ENCODE measurements at places on chromosomes 3 and 15. TPM values are rescaled to one million over a fixed set of nuclear protein-coding genes. Genes with fewer than 3 reads are reported as not detected.
A peak's percentile ranks its signal among the peaks of the same experiment; 100 is the strongest.

Gene GOLGA8J
- 0.40 TPM for total RNA-seq

Gene RHOV
- total RNA-seq = not detected

Gene DUOX2
- 0.47 TPM for total RNA-seq

DNA sequence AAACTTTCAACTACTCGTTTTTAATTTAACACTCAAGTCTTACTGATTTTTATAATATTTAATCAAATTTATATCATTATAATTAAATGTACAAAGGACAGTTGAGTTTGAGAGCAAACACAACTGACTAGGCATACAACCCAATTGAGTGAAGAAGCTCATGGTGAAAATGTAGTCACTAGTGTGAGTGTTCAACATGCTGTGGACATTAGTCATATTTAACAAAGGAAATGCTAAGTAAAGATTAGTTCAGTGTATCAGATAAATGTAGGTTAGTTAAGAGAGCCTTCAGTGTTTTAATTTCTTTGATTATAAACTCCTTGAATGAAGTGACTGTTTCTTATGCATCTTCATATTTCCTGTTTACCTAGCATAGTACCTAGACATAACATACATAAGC lies 444.2 kb upstream of the GOLIM4 start:
- no peak for ATAC-seq

GRCh38 chr3:170361711-170362110 lies 4.2 kb downstream of the SKIL start:
- no peak for ATAC-seq

DNA sequence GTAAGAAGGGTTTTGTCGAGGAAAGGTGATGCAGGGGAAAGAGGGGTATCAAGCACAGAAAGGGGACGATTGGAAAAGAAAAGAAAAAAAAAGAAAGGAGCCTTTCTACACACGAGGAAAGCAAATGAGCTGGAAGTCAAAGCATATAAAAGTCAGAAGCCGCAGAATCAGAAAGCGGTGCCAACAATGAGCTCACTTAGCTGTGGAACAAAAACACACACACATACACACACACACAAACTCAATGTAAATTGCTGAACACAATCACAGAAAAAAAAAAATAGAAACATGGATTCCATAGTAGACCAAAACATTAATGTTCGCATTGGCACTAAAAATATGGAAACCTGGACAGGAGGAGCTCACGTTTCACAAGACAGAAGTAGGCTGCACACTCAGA lies 63.4 kb upstream of the FEZF2 start:
- ATAC-seq = no peak

DNA sequence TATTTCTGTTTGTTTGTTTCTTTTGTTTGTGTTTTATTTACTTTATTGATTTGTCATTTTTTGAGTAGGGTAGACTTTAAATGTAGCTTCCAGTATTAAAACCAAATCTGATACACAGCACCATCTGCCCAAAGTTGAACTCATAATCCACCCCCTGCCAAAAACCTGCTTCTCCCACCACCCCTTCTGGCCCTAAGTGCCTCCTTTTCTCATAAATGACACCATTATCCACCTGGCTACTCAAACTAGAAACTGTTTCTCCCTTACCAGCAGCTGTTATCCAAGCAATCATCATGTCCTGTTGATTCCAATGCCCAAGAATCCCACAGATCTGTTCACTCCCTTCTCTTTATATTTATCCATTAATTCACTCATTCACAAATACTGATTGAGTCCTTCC lies 21.8 kb upstream of the PTX3 start:
- ATAC-seq = no peak

GRCh38 chr3:9946112-9947024 lies 5.8 kb downstream of the PRRT3 start:
- peak; percentile 92 for ATAC-seq

DNA sequence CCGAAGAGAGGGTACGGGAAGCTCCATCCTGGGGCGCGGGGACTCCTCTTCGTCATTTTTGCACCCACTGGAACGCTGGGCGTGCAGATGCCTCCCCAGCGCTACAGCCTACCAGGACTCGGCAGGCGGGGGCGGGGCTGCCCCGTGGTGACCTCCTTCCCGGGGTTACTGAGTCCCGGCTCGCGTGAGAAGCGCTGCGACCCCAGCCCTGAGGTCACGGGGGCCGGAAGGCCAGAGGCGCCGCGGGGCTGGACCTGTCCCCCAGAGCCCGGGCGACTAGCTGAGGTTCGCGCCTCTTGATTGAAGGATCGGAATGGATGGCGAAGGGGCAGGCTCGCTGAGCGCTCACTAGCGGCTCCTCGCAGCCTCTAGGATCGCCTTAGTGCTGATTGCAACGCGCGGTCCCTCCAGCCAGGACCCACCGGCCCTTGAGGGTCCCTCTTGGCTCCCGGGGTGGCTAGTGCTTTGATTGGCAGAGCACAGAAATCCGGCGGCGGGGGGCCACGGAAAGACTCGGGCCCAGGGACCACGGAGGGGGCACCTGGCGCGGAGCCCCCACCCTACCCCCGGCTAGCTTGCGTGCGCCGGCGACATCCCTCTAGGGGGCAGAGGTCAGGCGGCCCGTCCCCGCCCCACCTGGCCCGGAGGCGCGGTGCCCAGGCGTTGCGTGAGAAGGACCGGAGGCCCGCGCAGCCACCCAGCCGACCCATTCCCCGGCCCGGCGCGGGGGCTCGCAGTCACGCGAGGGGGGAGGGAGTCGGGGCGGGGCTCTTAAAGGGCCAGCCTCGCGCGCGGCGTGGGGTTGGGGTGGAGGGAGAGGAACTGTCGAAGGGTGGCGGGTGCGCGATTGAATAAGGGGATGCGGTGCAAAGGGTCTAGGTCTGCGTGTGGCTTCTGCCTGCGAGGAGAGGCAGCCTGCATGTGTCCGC lies 781 bp upstream of the CYP1A1 start:
- ATAC-seq = peak; percentile 65

Gene NFKBIZ
- 27.3 TPM for total RNA-seq

DNA sequence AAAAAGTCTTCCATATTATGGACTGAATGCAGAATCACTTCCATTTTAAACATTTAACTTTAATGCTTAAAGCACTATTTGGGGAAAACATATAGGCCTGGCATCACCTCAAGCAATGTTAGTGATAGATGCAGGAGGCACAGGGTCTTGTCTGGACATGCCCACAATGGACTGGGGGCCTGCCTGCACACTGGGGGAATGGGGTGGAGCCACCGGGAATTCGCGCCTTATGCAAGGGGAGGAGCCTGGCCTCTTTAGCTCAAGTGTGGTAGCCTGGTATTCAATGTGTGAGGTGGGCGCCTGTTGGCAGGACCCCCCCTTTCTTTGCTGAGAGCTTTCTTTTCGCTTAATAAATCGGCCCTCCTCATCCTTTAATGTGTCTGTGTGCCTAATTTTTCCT lies 29.9 kb downstream of the ACKR4 start:
- ATAC-seq = no peak

DNA sequence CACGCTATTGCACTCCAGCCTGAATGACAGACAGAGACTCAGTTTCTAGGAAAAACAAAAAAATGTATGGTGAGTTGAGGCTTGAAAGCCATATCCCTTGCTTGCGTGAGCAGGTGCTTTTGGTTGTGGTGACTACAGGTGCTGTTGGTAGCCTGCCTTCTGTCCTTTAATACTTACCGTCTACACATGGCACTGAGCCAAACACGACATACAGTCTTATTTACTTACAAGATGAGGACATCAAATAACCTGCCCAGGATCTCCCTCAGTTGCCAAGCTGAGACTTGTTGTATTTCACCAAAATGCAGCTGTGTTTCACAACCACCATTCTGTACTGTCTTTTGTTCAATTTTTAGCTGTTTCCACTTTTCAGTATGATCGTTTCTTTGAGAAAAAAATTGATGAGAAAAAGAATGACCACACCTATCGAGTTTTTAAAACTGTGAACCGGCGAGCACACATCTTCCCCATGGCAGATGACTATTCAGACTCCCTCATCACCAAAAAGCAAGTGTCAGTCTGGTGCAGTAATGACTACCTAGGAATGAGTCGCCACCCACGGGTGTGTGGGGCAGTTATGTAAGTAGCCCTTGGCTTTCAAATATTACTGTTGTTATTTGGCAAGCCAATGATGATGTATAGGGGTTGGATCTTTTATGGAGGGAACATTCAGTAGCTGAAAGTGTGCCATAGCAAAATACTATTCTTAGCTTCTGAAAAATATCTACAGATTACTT lies 6.5 kb downstream of the ALAS1 start:
- ATAC-seq = no peak

Gene RPL14
- 339 TPM for total RNA-seq

DNA sequence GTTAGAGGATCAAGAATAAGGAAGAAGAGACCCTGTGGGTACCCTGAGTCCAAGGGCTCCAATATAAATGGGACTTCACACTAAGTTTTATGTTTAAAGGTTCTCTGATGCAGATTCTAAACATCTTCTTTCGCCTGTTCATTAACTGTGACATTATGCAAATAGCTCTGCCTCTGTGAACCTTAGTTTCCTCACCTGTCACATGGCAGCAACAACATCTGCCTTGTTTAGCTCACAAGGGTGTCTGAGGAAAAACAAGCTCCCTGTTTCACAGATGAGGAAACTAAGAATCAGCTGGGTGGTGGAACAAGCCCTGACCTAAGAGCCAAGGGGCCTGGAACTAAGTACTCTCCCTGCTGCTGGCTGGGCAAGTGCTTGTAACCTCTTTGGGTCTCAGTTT lies 40.8 kb downstream of the GOLGA6L1 start:
- no peak for ATAC-seq

DNA sequence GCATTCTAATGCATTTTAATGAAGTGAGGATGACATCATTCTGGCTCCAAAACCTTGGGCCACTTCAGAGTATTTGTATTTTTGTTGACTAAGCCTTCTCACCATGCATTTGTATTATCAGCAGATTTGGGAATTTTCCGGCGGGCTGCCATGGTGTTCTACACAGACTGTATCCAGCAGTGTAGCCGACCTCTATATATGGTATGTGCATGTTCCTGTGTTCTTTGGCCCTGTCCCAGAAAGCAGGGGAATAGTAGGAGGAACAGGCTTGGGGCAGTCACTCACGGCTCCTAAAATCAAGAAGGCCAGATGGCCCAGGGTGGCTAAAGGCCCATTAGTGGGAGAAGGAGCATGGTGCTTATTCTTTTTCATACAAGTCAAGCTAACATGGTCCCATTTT lies 80.5 kb downstream of the USF3 start:
- ATAC-seq = peak; percentile 44

DNA sequence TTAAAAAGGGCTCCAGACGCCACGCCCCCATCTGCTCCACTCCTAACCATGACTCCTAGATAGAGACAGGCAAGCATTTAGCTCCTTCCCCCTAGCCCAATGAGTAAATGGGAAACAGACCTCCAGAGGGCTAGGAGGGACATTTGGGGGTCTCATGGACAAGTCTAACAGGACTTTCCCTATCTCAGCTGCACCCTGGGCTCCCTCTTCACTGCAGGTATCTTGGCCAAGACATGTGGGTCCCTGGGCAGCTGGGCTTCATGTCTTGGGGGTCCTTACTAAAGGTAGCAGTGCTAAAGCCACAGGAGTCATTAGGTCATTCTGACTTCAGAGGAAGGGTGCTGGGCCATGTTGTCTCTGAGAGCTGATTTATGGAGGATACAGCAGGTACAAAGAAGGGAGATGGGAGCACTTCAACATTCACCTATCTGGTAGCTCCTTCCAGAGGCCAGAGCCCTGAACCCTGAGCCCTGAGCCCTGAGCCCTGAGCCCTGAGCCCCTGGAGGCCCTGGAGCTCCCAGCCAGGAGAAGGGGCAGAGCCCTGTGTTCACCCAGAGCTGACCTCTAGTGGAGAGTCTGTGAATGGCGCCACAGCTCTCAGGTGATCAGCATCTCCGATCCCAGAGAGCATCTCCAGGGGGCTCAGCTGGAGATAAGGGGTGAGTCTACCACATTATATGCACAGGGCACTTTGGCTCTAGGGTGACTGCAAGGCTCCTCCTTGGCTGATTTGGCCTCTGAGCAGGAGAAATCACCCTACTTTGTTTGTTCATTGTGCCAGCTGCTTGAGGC lies 40.1 kb upstream of the EPHB1 start:
- peak; percentile 39 for ATAC-seq

DNA sequence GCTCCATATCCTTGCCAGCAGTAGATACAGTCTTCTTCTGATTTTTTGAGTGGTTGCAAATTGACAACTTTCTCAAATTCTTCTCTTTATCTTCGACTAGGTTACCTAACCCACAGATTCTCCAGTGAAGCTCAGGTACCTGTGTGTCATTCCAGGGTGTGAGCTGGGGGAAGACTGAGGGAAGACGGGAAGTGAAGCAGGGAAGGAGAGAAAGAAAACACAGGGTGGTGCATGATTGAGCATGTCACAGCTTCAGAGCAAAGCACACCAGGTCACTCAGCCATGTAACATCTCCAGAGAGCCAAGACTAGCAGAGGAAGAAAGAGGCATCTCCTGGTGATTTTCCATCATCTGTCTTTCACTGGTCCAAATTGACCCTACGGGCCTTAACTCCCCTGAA lies 67.2 kb downstream of the LSM3 start:
- no peak for ATAC-seq

Gene STAC
- total RNA-seq = 12.9 TPM

DNA sequence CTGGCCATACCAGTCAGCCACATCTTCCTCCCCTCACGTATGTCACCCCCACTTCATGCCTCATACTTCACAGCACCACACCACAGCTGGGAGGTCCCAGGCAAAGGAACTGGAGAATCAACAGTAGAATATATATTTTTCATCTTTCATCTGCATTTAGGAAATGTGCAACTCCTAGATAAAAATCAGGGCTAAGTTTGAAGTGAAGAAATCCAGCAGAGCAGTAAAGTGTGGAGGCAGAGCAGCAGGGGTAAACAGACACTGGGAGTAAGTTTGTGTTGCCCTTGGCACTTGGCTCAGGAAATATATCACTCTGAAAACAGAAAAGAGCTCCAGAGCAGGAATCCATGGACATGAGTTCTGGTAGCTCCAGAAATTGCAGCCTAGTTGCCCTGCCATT lies 2.8 kb upstream of the HERC1 start:
- no peak for ATAC-seq

Gene DUOXA2
- 0.49 TPM for total RNA-seq

DNA sequence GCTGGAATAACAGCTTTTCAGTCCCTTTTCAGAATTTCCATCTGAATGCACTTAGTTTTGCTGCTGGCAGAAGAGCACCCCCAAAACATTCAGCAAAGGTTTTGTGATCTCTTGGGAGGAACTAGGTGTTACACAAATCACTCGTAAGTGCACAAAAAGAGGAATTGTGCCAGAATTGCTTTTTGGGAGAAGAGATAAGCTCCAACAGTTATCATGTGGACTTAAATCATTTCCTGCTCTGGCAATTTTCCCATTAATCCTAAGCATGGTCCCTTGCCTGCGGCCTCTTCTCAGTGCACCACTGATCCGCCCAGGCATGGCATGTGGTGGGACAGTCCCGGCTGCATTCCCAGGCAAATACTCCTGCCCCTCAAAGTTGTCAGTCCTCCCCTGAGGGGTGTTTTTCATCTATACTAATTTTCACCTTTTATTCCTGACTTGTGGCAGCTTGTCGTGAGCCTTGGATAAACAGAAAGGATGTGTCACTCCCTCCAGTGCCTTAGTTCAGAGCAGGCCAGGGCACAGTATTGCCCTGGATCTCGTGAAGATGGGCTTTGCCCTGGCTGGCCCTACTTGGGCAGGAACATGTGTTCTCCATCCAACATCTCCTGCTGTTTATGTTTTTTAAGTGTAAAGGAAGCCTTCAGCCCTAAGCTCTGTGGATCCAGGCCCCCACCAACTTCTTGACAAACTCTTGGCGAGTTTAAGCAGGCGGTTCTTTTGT lies 44.6 kb upstream of the VILL start:
- peak; percentile 29 for ATAC-seq

GRCh38 chr3:81295906-81296577 lies 465.4 kb downstream of the GBE1 start:
- no peak for ATAC-seq

Gene LYZL4
- total RNA-seq = not detected

Gene PTH1R
- total RNA-seq = 18.5 TPM

Gene FEZF2
- not detected for total RNA-seq

Gene MAGI1
- total RNA-seq = 27.7 TPM

Data from gastroesophageal sphincter (tissue), 4 donors.